NCI-H446 (cell line): ENCODE measurements at places on chromosomes 6 and 20.

DNA sequence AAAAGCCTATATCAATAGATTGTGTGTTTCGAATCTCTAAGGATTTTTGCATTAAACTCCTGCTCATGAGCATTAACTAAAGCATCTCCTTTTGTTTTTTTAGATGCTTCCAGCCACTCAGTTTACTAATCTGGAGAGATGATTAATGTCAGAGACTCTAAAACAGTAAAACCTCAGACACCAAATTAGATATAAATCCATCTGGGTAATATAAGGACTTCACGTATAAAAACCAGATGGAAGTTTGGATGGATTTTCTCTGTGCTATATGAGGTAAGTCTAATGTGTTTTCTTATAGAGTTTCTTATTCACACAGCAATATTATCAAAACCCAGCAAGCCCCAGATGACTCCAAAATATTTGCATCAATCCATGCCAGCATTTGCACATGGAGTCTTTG, 137.2 kb downstream of the SYNE1 start:
- DNase-seq: no peak

- DNase-seq: no peak
These were observed 13.1 kb downstream of the EPM2A start for GRCh38 chr6:145722190-145722589.

GRCh38 chr6:80793411-80793810, 686.9 kb downstream of the BCKDHB start:
- no peak for DNase-seq

- peak; percentile 12 for DNase-seq
These were observed 701.9 kb upstream of the MAP3K7 start for GRCh38 chr6:91288741-91289140.

DNA sequence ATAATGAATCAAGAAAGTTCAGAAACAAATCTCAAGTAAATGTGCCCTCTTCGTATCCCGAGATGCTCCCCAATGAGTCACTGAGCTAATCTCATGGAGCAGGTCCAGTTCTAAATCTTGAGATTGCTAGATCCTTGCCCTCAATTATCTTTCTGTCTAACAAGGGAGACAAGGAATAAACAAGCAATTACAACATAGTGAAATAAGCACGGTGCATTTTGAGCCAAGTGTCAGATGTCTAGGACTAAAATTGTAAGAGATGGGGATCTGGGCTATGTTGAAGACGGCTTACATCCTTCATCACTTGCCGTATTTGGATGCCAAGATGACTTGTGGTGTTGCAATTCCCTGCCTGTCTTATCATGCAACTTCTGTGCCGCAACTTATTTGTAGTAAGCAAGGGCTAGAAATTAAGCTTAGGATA, 56.5 kb upstream of the ADGRF1 start:
- DNase-seq: no peak

DNA sequence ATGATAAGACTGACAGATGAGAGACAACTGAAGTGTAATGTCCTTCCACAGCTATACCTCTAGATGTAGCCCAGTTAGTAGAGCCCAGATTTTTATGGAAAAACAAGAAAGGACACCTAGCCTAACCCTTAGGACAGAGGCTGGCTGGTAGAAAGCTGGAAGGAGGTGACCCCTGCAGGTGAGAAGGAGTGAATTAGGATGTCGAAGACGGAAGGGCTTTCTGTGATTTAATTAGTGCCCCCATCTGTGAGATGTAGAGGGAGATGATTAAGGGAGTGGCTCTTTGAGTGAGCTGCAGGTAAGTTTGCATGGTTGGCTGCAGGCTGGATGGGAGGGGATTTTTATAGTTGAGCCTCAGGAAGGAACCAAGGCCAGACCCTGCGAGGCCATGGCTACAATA, 82.8 kb downstream of the GFRA4 start:
- DNase-seq: no peak

DNA sequence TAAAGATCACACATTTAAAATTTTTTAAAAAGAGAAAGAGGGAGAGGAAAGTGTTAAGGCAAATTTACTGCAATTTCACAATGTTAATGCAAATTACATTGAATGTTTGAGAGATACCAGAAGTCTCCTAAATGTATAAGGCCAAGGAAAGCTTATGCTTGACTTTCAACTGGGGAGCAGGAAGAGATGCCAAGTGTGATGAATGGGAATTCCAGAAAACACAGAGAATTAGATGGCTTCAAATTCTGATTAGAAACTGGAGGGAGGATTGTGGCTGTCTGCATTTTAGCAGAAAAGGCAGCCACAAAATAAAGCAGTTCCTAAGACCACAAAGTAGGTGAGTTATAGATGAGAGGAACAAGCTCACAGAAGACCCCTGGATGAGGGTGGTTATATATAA, 328.3 kb upstream of the CITED2 start:
- no peak for DNase-seq

- no peak for DNase-seq
These were observed 78.3 kb downstream of the STK35 start for GRCh38 chr20:2179949-2180348.

DNA sequence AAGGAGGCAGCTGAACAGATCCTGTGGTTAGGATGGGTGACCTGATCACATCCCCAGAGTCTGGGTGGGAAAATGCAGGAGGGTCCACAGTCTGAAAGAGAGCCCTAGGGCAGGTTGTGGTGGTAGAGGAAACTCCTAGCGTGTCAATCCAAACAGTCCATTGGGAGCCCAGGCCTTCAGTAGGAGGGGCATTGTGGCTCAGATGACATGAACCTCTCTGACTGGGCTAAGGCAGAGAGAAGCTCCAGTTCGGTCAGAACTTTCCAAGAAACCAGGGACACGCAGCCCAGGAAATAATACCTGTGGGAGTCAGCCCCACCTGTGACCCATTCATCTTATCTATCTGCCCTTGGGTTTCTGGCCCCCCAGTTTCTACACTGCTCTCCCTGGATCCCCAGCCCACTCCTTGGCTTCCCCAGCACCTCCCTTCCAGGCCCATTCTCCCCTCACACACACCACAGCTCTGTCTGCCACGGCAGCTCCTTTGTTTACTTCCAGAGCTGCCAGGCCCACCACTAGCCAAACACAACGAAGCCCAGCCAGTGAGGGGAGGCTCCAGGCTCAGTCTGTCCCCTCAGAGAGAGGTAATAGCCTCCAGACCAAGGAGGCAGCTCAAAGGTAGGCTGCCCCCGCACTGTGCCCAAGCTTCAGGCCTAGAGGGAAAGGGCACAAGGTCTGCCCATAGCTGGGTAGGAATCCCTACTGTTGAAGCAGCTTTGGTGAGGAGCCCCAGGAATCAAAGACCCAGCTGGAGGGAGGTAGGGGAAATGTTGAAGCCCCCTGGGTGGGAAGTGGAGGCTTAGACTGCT, 6.2 kb downstream of the GDF5 start:
- DNase-seq: no peak

GRCh38 chr6:21610341-21610740, 16.8 kb downstream of the SOX4 start:
- no peak for DNase-seq

GRCh38 chr6:12973386-12973785, 256.8 kb downstream of the PHACTR1 start:
- DNase-seq: no peak
